Stimulated activated CD4-positive, alpha-beta T cell treated with anti-CD3 and anti-CD28 coated beads, Interleukin-1b, Interleukin-23, amount 100 ng/mL, for 1 hour (primary cell): ENCODE measurements at places on chromosomes 7 and 10.

DNA sequence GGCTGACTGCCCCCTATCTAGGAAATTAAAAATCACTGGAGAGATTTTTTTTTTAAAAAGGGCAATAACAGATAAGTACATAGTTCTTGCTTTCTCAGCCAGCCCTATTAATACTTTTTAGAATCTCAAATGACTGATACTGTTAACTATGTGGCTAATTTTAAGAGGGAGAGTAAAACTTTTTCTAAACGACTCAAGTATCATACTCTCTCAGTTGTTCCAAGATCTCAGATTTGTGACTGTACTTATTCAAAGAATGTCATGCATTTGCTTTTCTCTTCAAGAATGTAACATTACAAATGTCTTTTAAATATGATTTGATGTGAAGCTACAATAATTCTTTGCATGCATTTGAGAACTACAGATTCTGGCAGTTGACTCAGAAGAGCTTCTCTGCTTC is 55.4 kb upstream of the RAB11FIP2 start:
- no peak for DNase-seq

- no peak for DNase-seq
Measured at GRCh38 chr7:18213652-18214051, 186.0 kb upstream of the PRPS1L1 start.

- no peak for DNase-seq
Measured at GRCh38 chr7:115340828-115341227, 418.9 kb downstream of the MDFIC start.

DNA sequence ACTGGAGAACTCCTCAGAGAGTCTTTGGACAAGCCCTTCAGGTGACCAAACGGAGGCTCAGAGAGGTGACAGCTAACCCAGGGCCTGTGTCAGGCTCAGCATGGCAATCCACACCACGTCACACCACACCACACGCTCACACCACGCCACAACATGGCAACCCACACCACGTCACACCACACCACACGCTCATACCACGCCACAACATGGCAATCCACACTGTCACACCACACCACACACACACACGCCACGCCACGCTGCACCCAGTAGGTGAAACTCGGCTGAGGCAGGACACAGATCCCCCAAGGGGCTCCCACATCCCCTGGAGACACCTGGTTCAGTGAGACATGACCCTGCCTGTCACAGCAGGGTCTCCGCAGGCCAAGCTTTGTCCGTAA is 107.3 kb downstream of the PDGFA start:
- DNase-seq = no peak

- no peak for DNase-seq
Measured at GRCh38 chr10:99693933-99694583, 34.7 kb downstream of the ENTPD7 start.

DNA sequence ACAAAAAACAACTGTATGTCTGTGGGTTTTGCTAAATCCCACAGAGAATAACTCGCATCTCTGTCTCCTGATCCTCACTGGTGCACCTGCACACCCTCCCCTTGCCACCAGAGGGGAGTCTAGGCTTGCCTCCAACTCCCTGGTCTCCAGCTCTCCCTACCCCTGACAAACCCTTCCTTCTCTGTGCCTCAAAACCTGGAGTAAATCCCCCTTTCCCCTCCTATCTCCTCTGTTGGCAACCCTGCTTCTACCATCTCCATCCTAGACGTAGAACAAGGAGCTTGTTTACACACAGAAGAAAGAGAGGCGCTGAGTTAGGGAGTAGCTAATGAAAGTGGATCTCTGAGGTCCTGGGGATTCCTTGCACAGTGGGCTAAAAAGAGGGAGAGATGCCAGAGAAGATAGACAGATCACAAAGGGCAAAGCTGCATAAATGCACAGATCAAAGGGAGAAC is 6.0 kb downstream of the MBLAC1 start:
- peak; percentile 38 for DNase-seq

GRCh38 chr10:55398497-55398882 is 597.5 kb upstream of the PCDH15 start:
- no peak for DNase-seq

DNA sequence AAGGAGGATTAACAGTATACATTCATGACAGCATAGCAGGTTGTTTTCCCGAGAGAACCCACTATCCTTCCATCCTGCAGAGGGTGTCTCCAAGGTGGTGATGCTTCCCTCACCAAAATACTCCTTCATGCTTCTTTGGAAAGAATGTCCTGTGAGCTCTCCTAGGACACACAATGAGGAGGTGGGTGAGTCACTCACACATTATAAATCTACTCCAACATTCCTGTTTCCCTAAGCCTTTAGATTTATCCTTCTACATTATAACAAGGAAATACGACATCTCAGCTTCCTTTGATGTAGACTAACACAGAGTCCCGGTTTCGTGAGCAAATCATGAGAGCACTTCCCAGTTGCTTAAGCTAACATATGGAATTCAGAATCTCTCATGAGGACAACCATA is 689.7 kb upstream of the CELF2 start:
- no peak for DNase-seq

DNA sequence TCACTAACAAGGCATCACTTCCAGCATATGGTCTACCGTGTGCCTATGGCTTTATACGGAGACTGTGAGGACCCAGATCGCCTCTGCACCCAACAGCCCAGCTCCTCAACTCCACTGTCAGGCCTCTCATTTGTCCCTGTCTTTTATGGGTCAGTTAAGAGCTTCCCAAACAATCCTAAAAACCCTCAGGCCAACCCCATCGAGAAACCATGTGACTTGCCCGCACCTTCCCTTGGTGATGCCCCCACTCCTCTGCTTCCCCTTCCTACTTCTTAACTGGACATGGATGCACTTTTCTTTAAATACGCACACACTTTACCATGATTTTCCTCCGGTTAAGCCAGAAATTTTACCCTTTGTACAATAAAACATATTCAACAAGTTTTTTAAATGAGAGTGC is 46.8 kb downstream of the BAIAP2L1 start:
- DNase-seq = no peak
